ENCODE measurements at places on chromosomes 6 and 20.

DNA sequence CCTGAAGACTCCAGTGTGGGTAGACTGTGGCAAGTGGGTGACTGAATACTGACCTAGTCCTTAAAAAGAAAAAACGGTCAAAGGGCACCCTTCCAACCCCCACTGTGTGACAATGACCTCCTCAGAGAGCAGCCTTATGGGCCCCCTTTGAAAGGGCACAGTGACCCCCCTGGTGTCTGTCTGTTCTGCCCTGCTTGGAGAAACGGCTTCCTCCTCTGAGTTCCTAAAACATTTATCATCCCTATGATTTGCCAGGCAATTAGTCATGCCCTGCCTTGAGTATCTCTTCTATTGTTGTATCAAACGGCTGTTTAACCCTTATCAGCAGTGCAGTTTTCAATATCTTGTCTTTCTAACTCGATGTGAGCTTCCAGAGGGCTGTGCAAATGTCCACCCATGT is 21.0 kb upstream of the STX16 start:
- DNase-seq = no peak

DNA sequence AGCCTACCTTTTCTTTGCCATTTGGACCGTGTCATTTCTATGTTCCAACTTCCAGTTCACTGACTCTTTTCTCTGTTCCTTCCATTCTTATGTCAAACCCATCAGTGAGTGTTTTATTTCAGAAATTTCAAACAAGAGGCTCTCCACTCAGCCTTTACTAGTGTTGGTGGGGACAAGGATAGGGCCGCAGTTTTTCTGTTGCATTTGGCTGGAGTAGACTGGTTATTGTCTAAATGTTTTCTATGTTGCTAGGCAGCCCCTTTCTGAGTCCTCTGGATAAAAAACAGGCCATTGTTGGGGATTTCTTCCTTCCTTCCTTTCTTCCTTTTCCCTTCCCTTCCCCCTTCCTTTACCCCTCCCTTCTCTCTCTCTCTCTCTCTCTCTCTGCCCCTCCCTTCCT is 288.6 kb downstream of the PRKN start:
- DNase-seq = no peak

- no peak for DNase-seq
Measured at GRCh38 chr20:11077226-11077625, 403.4 kb upstream of the JAG1 start.

- DNase-seq = no peak
Measured at GRCh38 chr6:166745801-166746668, 119.0 kb upstream of the RPS6KA2 start.

DNA sequence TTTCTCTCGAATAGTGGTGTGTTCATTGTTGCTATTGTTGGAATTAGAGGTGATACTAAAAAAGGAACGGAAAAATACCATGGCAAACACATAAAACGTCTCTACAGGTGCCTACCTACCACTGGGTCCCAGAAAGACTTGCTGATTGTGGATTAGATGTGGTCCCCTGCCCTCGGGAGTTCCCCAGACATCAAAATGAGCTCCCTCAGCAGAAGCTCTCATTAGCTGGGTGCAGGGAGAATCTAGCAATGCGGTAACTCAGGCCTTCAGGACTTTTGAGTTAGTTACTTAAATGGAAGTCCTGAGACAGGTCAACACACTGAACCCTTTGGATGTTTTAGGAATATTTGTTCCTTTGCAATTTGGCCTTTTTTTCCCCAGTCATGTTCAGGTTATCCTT is 6.1 kb downstream of the IRF4 start:
- DNase-seq = no peak

- DNase-seq = no peak
Measured at GRCh38 chr6:126133984-126134383, 147.6 kb downstream of the TRMT11 start.

DNA sequence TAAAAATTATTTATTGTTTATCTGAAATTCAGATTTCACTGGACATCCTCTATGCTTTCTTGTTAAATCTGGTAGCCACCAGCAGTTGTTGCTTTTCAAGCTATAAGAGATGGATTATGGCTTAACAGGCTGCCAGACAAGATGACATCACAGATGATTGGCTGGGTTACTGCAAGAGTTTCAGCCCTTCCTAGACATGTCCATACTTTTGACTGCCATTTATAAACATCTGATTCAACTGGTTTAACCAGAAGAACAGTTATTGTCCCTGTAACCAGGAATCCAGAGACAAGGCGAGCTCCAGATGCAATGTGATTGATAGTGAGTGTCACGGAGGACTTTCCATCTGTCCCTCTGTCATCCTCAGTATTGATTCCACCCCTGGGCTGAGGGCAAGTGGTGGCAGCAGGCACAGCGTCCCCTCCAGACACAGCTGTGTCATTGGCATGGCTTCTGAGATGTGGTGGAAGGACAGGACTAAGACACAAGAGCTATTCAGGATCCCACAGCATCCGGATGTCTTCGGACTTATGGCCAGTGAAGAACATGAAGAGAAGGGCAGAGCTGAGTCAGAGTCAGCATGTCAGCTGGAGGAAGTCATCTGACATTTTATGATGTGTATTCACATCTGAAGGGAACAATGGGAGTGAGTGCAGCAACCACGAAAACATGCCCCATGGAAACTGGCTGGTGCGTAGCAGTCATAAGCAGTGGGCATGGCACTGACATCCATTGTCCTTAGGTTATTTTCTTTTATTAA is 284.5 kb upstream of the CDYL start:
- no peak for DNase-seq

DNA sequence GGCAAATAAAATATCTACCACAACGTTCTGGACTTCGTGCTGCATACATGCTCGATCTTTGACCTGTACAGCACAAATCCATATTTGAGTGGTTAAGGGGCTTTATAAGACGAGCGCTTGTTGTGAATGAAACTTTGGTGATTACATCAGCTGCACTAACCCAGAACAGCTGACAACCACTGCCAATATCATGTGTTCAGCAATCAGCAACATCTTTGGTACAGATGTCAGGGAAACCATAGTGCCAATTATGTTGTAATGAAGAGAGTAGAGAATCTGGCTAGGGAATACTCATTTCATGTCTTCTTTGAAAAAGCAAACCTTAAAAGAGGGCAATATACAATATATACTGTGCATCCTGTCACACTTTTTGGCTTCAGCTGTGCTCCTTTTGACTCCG is 188.6 kb upstream of the NT5E start:
- no peak for DNase-seq

DNA sequence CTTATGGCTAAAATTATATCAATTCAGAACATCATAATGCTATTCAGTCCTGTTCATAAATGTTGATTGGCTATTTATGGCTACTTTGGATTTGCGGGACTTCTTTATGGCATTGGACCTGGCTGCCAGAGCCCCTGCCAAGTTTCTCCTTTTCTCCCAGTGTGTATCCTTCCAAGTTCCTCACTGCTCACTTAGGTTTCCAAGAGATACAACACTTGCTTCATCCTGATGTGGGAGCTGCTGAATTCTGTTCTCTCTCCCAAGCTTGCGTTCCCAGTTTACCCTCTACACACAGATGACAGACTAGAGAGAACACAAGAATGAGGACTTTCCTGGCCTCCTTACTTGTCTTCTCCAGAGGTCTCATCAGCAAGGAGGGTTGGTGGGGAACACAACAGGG is 18.4 kb upstream of the DAAM2 start:
- DNase-seq = no peak

DNA sequence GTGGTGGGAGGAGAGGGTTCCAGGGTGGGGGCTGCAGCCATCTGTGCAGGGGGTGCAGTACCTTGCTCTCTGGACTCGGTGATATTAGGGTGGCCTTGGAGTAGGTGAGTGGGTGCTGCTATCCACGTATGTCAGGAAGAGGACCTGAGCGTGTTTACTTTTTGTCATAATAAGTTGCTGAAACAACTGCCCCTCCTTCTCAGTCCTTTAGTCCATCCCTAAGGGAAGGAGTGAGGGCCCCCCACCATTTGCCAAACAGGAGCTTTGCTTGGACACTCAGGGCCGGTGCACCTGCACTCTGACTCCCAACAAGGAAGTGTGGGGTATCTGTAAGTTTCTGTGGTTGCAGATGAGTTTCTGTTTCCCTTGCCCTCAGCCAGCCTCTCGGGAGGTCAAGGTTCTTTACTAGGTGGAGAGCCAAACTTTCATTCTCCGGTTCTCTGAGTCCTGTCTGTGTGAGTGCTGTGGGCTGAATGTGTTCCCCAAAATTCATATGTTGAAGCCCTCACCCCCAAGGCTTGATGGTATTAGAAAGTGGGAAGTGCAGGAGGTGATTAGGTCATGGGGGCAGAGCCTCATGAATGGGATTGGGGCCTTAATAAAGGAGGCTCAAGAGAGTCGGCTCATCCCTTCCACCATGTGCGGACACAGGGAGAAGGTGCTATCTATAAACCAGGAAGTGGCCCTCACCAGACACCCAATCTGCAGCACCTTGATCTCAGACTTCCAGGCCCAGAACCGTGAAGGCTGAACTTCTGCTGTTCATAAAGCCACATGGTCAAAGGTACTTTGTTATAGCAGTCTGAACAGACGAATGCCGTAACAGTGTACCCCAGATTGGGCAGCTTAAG is 19.6 kb upstream of the CCR6 start:
- no peak for DNase-seq

GRCh38 chr6:29702519-29703103 is 20.6 kb upstream of the HLA-F start:
- peak; percentile 78 for DNase-seq

- no peak for DNase-seq
Measured at GRCh38 chr6:17470202-17470937, 77.0 kb downstream of the CAP2 start.

- no peak for DNase-seq
Measured at GRCh38 chr6:43524483-43524961, 7.6 kb downstream of the POLR1C start.

DNA sequence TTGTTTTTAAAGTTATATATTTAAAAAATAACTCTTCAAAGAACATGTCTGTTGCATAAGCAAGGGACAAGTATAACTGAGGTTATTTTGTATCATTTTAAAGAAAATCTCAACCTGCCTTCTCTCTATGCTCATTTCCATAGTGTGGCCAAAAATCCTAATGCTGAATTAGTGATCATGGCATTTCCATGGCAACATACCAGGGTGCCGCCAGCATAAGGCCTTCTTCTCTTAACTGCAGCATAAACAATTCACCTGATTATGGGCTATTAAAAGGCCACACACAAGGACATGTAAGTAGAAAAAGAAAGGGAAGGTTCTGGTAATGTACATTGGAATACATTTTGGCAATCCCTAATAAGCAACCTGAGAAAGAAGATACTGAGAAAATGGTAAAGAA is 95.1 kb upstream of the RNF217 start:
- DNase-seq = no peak

DNA sequence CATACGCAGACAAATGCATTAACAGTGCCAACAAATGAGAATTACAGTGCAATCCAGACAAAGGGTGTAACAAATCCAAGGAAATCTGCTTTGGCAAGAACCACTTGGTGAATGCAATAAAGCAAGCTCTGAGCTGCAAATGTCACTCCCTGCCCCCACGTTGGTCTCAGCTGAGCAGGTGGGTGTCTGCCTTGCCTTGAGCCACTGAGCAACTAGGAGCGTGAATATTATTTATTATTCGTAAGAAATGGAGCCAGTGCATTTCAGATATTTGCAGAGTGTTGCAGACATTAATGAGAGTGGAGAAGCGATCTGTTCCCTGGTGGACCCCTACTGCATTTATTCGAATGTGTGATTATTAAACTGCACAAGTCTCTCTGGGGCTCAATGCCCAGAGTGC is 36.6 kb upstream of the F13A1 start:
- no peak for DNase-seq

DNA sequence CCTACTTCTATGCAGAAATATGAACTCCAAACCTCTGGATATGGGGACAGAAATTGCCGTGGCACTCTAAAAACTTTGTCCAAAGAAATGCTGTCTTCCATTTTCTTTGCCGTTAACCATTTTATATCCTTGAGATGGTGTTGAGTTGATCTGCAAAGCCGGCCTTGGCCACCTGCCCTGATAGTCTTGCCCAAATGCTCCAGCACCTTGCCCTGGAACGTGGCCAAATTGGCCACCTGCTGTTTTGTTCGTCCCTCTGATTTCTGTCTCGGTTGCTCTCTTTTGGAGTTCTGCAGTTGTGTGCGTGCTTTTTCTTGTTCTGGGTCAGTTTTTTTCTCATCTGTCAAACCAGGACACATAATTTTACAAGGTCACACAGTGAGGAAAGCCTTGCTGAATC is 239.7 kb upstream of the GMDS start:
- no peak for DNase-seq

GRCh38 chr6:86526238-86526637 is 411.1 kb upstream of the HTR1E start:
- DNase-seq = no peak

GRCh38 chr20:38665094-38665493 is 59.2 kb upstream of the SLC32A1 start:
- no peak for DNase-seq

DNA sequence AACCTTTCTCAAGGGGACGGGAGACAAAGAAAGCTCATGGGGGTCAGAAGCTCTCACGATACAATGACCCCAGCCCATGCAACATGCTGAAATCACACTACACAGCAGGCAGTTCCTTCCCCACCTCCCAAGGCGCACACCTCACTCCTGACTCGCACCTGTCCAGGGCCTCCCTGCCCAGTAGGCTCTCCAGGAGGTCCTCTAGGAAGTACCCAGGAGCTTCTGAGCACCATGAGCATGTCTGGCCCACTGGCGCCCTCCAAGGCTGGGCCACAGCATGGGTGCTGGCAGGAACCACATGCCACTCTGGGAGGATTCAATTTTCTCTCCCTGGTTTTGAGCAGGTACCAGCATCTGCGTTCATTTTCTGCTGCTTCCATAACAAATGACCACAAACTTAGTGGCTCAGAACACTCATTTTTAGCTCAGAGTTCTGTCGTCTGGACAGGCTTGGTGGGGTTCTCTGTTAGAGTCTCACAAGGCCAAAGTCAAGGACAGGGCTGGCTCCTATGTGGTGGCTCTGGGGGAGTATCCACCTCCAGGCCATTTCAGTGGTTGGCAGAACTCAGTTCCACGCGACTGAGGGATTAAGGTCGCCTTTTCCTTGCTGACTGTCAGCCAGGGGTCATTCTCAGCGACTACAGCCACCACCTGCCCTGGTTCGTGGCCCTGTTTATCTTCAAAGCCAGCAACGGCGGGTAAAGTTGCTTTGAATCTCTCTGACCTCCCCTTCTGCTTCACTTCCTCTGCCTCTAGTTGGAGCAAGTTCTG is 32.7 kb downstream of the ACSS1 start:
- DNase-seq = no peak

DNA sequence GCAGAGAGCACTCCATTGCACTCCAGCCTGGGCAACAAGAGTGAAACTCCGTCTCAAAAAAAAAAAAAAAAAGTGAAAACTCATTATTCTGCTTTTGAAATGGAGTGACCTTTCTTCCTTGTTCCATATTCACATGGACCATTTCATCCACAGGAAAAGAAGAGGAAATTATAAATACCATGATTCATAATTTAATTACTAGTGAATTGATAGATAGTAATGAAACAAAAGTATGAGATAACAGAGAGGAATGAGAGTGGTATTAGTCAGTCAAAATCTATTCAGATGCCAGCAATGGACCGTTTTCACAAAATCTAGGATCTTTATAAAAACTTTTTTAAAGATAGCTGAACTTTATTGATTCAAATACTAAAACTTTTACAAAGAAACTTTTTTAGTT is 443.1 kb upstream of the FLRT3 start:
- no peak for DNase-seq

- DNase-seq = no peak
Measured at GRCh38 chr6:17102258-17102870, 514 bp downstream of the STMND1 start.

- DNase-seq = no peak
Measured at GRCh38 chr6:126131246-126131645, 144.9 kb downstream of the TRMT11 start.

GRCh38 chr6:26629359-26629758 is 30.2 kb downstream of the ZNF322 start:
- no peak for DNase-seq

Measured in CD4-positive, alpha-beta T cell treated with Interleukin-10 for 1 hour (primary cell).